ENCODE measurements at places on chromosomes 5 and 9.
A peak's percentile ranks its signal among the peaks of the same experiment; 100 is the strongest.

DNA sequence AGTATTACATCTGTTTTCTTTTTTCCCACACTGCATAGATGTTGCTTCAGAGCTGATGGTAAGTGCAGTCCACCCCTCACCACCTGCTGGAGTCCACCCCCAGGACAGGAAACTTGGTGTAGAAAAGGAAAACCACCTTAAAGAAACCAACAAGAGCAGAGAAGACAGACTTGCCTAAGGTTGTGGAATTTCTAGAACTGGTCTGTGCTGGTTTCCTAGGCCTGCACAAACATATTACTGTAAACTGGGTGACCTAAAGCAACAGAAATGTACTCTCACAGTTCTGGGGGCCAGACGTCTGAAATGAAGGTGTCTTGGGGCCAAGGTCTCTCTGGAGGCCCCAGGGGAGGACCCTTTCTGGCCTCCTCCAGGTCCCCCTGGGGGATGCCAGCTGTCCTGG lies 293.4 kb upstream of the IRX1 start:
- DNase-seq, result no peak

DNA sequence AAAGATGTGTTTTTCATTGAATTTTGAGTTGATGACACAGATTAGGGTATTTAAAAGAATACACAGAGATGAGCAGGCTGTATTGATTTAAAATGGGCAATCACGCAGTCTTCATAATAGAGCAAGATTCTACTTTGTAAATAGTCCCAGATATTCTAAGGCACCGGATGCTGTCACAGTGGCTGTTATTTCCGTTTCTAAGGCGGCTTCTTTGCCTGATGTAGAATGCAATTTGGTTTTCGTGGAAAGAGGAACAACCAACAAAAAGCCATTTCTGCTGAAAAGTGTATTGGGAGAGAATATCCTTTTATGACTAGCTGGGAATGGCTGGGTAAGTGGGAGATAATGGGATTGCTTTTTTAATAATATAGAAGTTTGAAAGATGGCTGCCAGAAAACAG lies 17.5 kb downstream of the PRKACG start:
- DNase-seq, result no peak

DNA sequence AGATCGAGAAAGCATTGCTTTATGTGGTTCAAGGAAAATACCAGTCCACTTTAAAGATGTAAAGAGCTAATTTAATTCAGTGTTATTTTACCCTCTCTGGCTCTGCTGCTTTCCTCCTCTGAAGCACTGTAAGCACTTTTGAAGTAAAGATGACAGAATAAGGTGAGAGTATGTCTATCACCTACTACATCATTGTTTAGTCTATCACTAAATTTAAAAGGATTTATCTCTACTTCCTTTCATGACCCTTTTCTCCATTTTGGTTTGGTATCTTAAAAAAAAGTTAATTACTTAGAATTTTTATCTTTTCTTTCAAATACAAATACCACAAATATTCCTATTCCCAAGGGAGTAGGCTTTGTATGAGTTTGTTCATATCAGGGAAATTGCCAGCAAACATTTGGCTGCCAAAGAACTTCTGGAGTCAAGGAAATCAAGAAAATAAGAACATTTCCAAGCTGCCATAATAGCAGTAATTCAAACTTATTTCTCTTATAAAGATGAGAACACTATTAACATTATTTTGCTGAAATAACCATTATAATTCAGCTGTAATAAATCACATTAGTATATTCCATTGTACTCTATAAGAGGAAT lies 77.8 kb downstream of the SLC38A9 start:
- no peak for DNase-seq

GRCh38 chr9:29714860-29715259 lies 2141.6 kb upstream of the C9orf72 start:
- no peak for DNase-seq

GRCh38 chr5:143432658-143433239 lies 29.3 kb upstream of the NR3C1 start:
- no peak for DNase-seq

- peak; percentile 93 for DNase-seq
Observed at GRCh38 chr9:136799854-136800657, 3.9 kb downstream of the CCDC183 start.

- peak; percentile 87 for DNase-seq
Observed at GRCh38 chr5:116454417-116454927, 120.2 kb downstream of the SEMA6A start.

- DNase-seq, result no peak
Observed at GRCh38 chr5:9644630-9645029, 14.5 kb upstream of the TAS2R1 start.

- DNase-seq, result no peak
Observed at GRCh38 chr5:132281856-132282614, 12.2 kb upstream of the SLC22A4 start.

DNA sequence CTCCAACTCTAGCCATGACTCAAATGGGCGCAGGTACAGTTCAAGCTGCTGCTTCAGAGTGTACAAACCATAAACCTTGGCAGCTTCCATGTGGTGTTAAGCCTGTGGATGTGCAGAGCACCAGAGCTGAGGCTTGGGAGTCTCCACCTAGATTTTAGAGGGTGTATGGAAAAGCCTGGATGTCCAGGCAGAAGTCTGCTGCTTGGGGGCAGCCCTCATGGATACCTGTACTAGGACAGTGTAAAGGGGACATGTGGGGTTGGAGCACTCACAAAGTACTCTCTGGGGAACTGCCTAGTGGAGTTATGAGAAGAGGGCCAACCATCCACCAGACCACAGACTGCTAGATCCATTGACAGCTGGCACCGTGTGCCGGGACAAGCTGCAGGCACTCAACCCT lies 273.5 kb upstream of the ST8SIA4 start:
- DNase-seq, result no peak

DNA sequence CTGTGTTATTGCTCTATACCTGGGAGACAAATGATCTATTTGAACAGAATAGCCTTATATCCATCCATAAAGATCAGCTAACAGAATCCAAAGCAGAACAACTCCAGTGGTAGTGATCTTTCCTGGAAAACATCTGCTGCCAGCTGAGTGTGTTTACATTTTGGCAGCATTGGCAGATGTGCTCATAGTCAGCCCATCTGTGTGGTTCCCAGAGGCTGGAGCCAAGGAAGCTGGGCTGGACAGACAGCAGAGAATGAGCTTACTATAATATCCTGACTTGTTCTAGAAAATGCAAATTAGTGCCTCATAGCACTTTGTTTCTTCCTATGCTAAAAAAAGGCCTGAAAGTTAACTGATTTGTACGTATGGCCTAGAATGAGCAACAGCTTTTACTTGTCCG lies 99.7 kb downstream of the ST8SIA4 start:
- DNase-seq, result no peak

DNA sequence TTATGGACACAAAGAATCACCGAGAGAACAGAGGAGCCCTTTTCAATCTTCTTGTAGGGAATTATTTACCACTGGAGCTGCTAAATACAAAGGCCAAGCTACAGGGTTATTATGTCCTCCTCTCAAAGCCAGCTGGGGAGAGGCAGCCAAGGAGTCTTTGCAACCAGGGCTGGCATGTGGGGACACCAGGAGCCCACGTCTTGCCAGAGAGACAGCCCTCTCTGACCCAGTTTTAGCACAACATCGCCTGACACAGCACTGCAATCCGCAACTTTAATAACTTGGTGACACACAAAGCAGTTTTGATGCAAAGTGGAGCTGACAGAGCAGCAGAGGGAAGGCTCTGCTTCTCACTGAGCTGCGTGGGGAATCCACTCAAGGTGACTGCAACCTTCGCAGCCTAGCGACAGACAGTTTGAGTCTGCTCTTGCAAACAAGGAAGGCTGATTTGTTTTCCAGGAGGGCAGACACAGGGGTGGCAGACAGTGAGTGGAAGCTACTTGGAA lies 33.6 kb downstream of the TLR4 start:
- DNase-seq, result no peak

DNA sequence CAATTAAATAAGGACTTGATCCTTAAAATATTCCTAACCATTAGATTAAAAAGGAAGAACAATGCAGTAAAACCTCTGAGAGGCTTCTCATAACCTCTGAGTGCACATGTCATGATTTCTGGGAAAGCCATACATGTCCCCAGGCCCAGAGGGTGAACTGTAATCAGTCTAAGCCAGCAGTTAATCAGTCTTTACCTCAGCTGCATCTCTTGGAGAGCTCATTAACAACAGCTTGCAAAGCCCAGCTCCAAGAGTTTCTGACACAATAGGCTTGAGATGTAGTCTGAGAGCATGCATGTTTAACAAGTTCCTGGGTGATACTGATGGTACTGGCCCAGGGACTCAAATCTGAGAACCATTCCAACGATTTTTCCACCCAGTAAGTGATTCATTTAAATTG lies 392.1 kb downstream of the DNAH5 start:
- DNase-seq, result no peak

DNA sequence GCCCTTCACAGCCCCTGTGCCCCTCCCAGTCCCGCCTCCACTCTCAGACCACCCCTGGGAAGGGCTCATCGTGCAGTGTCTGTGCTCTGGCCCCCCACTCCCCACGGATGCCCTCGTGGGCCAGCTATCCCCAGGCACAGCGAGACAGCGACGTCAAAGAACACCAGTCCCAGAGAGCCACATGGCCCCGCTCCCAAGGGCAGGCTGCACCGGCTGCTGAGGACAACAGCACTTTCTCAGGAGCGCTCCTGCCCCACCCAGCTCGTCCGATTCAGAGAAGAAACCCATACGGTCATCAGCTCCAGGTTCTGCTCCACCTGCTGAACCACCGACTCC lies 4.8 kb upstream of the SNAPC4 start:
- DNase-seq, result no peak

GRCh38 chr5:57598756-57599155 lies 116.1 kb upstream of the ACTBL2 start:
- no peak for DNase-seq

DNA sequence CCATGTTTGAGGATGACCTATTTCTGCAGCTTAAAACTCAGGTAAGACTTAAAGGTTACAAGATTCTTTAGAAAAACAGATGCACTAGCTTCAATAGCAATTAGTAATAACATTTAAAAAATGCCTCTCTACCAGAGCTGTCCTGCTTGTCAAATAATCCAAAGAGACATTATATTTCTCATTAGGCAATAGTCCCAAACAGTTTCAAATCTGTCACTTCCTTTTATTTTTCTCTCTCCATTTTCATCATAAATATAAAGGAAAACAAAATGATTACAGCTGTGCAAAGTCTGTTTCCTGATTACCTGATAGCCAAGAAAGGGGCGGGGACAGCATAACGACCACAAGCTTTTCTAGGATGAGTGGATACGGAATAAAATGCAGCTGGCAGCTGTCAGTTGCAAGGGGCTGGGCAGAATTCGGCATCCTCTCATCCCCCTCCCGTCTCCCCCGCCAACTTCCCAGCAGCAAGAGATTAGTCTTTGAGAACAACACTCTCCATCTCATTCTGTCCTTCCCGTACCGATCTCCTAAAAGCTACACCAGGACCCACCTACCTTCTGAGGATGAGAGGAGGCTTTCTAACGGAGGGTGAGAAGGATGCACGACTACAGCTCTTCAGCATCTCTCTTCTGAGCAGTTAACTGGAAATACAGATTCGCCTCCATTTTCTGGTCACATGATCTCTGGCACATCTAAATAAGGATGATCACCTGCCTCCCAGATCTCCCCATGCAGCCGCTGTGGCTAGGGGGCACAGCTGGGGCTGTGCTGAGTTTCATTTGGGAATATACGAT lies 72.5 kb upstream of the PCA3 start:
- DNase-seq, result peak; percentile 60

Measured in kidney (tissue), 22 donors.